ENCODE measurements at places on chromosomes 4 and X.
A peak's percentile ranks its signal among the peaks of the same experiment; 100 is the strongest.

- DNase-seq = no peak
These were observed 15.8 kb downstream of the C4orf50 start for GRCh38 chr4:6002492-6002833.

- DNase-seq = peak; percentile 58
These were observed 8.8 kb upstream of the MGST2 start for GRCh38 chr4:139656614-139657486.

- peak; percentile 75 for DNase-seq
These were observed 12.9 kb downstream of the DCK start for GRCh38 chr4:71006203-71006907.

DNA sequence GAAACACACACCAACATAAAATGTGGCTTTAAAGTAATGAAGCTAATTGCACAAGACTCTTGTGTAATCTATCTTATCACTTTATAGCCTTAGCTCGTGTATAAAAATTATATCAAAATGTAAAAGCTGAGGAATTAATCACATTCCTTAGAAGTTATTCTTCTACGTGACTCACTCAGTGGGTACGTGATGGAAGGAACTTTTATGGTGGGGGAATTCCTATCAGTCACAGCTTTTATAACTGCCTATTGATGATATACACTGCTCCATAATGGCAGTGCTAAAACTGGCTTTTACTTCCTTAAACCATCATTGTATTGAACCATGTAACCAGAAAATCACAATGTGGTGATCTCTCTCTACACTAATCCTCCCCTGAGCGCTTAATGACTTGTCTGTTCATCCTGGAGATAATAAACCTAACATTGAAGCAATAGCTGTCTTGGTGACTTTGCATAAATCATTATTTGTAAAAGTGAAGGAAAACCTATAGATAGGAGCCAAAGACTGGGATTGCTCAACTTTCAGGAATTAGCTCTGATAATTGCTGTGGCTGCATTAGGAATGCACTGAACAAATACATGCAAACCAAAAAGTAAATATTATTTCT is 276.7 kb downstream of the GBA3 start:
- DNase-seq = no peak

GRCh38 chr4:76016393-76016792 is 6.9 kb downstream of the CXCL10 start:
- DNase-seq = no peak

- no peak for DNase-seq
These were observed 233.5 kb downstream of the SCFD2 start for GRCh38 chr4:53132132-53132891.

GRCh38 chr4:144734522-144734921 is 88.6 kb downstream of the HHIP start:
- DNase-seq = no peak

DNA sequence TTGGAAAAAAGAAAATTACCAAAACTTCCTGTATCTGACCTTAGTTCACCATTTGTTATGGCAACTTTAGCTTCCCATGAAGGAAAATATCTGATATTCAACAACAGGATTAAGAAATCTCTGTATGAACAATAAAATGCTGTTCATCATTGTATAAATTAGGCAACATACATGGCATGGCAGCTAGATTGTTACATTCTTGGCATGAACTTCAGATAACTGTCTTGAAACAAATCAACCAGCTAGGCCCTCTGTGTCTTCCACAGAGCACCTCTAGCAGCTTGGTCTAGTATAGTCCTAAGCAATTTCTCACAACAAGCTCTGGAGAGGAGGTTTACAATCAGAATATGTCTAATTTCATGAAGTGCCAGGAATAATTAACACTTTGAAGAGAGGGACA is 105.4 kb upstream of the PCDH7 start:
- DNase-seq = no peak

GRCh38 chr4:81982846-81983540 is 390.8 kb downstream of the HNRNPD start:
- no peak for DNase-seq

- DNase-seq = no peak
These were observed 32.5 kb downstream of the MAN2B2 start for GRCh38 chr4:6607368-6608055.

DNA sequence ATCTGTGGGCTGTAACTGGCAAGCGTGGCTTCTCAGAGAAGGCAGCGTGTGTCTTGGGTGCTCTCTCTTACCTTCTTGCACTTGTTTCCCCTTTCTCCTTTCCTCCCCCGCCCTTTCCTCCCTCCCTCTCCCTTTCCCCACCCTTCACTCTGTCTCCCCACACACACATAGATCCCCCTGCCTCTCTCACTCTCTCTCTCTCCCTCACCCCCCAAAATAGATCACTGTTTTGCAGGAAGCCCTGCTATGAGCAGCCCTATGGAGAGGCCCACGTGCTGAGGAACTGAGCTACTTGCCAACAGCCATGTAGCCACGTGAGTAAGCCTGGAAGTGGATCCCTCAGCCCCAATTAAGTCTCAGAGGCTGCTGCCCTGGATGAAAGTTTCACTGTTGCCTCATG is 4.3 kb upstream of the PNMA6E start:
- DNase-seq = no peak

DNA sequence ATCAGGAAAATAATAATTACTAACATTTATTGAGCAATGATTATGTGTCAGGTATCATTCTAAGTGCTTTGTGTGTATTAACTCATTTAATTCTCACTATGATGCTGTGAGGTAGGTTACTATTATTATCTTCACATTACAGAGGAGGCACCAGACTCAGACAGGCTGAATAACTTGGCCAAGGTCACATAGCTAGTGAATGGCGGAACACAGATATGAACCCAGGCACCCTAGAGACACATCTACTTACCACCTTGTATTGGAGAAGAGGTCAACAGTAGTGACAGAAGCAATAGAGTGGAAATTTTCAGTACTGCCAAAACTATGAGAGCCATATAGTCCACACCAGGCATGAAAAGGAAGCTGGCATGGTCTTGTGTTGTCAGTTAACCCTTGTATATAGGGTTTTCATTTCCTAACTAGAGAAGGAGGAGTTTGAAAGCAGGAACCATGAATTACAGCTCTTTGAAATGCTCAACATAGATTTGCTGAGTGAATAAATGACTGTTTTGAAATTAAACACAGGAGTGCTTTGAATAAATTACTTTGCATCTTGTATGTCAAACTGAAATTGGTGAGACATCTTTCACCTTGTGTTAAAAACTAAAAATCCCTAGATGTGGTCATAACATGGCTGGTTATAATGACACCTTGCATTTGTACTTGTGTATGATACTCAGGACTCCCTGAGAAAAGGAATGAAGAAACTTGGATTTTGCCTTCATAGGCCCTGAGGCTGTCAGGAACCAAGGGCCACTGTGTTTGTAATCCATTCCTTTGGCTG is 71.8 kb downstream of the RTL9 start:
- no peak for DNase-seq

DNA sequence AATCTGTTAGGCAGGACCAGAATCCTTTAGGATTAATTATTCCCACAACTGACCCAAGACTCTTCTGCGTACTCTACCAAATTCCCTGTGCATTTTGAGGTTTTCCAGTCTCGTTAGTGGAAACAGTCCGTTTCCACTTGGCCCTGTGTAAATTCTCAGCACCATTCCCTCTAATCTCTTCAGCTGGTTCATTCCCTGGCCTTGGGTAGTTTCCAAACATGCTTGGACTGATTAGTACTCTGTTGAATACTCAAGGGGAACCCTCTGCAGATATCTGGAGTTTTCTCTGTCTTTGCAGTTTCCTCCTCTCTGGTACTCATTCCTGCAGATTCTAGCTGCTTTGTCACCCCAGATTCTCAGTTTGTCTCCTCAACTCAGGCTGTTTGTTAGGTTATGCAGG is 80.4 kb downstream of the ZFX start:
- DNase-seq = no peak

GRCh38 chrX:19673375-19674040 is 158.2 kb upstream of the MAP3K15 start:
- no peak for DNase-seq

DNA sequence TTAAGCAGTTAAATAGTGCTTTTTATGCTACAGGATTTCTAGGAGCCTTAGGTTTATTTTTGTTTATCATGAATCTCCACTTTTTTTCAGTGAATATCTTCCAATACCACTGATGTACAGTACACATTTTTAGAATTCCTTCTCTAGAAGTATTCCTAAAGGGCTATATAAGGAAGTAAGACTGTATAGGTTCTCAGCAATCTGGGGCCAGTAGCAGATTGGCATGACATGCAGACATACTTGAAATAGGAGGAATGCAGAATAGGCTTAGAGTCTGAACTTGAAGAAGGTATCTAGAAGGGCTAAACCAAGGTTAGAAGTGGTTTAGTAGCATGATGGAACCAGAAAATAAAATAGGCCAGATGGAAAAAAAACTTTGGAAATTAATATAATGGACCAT is 29.8 kb downstream of the HEPH start:
- DNase-seq = no peak

- peak; percentile 4 for DNase-seq
These were observed 840 bp upstream of the RPL34 start for GRCh38 chr4:108619372-108620100.

GRCh38 chr4:51831133-51831532 is 11.8 kb upstream of the DCUN1D4 start:
- DNase-seq = peak; percentile 50

- DNase-seq = no peak
These were observed 427.7 kb upstream of the MAGEB2 start for GRCh38 chrX:29787656-29788055.

GRCh38 chr4:1459081-1459721 is 53.0 kb upstream of the NKX1-1 start:
- no peak for DNase-seq

DNA sequence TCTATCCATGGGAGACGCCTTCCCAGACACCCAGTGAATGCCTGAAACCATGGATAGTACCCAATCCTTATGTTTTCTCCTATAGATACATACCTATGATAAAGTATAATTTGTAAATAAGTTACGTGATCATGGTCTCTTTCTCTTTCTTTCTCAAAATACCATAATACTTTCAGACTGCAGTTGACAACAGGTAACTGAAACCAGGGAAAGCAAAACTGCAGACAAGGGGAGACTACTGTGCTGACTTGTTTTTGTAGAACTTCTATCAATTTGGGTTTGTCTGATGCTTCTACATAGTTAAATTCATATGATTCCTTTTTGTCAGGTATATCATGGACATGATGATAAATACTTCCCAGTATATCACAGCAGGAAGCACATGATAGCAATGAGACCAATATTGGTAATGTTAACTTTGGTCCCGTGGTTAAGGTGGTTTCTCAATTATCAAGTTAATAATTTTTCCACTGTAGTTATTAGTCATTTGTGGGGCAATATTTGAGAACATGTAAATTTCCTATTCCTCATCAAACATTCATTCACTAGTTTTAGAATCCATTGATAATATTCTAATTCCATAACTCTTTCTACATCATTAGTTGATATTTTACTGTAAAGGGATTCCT is 298.0 kb upstream of the TET2 start:
- DNase-seq = no peak

DNA sequence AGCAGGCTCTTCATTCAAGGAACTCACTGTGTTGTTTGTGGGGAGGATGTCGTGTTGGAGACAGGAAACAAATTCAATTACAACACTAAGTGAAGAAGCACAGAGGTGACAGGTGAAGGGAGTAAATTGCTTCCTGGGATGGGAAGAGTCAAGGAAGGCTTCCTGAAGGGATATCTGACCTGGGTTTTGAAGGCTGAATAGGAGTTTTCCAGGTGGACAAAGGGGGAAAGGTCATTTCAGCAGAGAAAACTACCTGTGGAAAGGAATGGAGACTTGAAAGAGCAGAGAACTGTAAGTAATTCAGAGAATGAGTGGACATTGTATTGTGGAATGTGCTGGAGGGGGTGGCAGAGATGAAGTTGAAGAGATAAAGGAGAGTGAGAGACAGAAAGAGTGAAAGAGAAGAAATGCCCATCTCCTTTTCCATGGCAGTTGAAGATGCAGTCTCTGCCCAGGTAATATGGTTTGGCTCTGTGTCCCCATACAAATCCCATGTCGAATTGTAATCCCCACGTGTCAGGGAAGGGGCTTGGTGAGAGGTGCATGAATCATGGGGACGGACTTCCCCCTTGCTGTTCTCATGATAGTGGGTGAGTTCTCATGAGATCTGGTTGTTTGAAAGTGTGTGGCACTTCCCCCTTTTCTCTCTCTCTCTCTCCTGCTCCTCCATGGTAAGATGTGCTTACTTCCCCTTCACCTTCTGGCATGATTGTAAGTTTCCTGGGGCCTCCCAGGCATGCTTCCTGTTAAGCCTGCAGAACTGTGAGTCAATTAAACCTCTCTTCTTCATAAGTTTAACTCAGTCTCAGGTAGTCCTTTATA is 205.7 kb upstream of the BCOR start:
- DNase-seq = peak; percentile 11

GRCh38 chrX:2552621-2553201 is 51.9 kb upstream of the DHRSX start:
- DNase-seq = no peak

DNA sequence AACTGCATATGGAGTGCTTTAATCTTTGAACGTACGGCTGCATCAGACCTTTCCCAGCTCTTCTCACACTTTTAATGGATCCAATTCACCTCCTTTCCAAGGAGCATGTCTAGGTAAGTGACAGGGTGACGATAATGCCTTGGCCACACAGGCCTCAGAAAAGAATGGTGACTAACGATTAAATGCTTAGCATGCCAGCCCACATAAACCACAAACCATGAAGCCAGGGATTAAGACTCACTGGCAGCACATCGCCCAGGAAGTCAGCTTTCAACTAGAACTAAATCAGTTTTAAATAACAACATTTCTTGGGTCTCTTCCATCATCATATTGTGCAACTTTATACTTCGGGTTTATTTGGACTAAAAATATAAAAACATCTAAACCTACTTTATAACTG is 28.7 kb downstream of the INPP4B start:
- no peak for DNase-seq

GRCh38 chr4:143763587-143763986 is 63.1 kb upstream of the FREM3 start:
- DNase-seq = no peak

GRCh38 chr4:56052481-56052880 is 103.7 kb downstream of the CEP135 start:
- DNase-seq = no peak

GRCh38 chr4:126265888-126266287 is 951.1 kb downstream of the FAT4 start:
- no peak for DNase-seq

DNA sequence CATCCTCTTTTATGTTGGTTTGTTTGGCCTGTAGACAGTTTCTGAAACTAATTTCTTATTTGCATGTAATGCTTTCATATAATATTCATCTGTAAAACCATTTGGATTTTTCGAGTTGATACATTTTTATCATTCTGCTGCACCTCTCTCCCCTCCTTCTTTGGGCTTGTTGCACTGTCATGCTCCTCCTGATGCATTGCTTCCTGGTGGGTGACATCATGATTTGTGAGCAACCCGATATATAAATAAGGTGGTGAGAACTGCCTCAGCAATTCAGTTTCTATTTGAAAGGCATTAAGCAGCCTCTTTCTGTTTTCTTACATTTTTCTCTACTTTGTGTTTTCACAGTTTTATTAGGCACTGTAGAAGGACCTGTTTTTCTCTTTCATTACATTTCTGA is 515.7 kb downstream of the RPA4 start:
- no peak for DNase-seq

GRCh38 chrX:84362184-84362838 is 139.9 kb downstream of the HDX start:
- no peak for DNase-seq

- no peak for DNase-seq
These were observed 158.9 kb downstream of the PPP1R2C start for GRCh38 chrX:42619068-42619467.

- no peak for DNase-seq
These were observed 655.6 kb downstream of the IL1RAPL1 start for GRCh38 chrX:29242856-29243255.

All from naive B cell (primary cell).